ENCODE measurements at places on chromosomes 13 and 19.

GRCh38 chr19:49214701-49215100 is 57.1 kb downstream of the TRPM4 start:
- no peak for DNase-seq

GRCh38 chr13:81142306-81142999 is 801.5 kb upstream of the SPRY2 start:
- DNase-seq: no peak

DNA sequence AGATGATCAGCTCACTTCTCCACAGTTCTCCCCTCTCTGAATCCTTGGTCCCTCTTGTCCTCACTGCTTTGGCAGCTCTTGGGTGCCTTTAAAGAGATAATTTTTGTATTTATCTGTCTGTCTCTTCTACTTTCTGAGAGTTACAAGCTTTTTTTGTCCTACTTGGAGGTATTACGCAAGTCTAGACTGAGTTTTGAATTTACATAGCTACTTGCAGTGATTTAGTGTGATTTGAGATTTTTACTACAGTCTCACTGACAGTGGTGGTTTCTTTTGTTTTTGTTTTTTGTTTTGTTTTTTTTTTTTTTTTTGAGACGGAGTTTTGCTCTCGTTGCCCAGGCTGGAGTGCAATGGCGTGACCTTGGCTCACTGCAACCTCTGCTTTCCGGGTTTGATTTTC is 22.1 kb downstream of the URI1 start:
- peak; percentile 37 for DNase-seq

DNA sequence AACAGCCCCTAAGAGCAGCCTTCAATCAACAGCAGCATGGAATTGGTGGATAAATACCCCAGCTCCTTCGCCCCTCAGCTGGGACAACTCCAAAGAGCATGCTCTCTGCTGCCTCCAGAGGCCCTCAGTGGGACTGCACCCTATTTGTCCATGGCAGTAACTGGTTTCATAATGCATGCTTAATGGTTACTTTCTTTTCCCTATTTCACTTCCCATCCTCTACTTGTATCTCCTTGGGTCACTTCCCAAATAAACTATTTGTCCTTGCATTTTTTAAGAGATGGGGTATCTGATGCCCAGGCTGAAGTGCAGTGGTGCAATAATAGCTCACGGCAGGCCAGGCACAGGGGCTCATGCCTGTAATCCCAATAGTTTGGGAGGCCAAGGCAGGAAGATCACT is 13.5 kb upstream of the TPM4 start:
- no peak for DNase-seq

- DNase-seq: no peak
Observed at GRCh38 chr13:112824429-112824828, 134.6 kb downstream of the ATP11A start.

- no peak for DNase-seq
Observed at GRCh38 chr13:105573136-105573535, 962.3 kb downstream of the EFNB2 start.

DNA sequence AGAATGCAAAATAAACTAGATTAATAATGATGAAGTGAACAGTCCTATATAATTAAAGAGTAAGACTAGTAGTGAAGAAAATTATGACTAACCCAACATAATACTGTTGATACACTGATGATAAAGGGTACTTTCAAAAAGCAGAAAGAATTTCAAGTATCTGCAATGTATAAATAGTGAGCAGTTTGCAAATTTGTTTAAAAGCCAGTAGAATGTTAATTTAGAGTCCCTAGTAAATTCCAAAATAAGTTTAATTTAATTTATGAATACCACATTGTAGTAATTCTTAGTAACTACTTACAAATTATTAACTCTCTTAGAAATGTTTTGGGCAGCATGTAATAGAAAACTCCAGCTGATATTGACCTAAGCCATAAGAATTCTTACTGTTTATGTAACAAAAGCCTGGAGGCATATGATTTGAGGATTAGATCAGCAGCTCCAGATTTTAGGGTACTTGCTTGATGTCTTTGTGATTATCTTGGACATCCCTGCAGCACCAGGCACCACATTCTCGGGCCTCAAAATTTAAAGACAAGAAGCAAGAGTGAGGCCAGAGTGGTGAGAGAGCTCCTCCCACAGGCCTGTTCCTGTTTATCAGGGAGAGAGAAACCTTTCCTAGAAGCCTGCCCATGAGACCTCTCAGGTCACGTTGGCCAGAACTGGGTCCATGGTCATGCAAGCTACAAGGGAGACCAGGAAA is 67.6 kb upstream of the TDRD3 start:
- peak; percentile 25 for DNase-seq

- DNase-seq: no peak
Observed at GRCh38 chr19:44010468-44010867, 7.7 kb downstream of the ZNF230 start.

- DNase-seq: no peak
Observed at GRCh38 chr19:30314056-30314804, 58.0 kb upstream of the ZNF536 start.

GRCh38 chr19:38953677-38954076 is 21.9 kb downstream of the FBXO17 start:
- DNase-seq: no peak

DNA sequence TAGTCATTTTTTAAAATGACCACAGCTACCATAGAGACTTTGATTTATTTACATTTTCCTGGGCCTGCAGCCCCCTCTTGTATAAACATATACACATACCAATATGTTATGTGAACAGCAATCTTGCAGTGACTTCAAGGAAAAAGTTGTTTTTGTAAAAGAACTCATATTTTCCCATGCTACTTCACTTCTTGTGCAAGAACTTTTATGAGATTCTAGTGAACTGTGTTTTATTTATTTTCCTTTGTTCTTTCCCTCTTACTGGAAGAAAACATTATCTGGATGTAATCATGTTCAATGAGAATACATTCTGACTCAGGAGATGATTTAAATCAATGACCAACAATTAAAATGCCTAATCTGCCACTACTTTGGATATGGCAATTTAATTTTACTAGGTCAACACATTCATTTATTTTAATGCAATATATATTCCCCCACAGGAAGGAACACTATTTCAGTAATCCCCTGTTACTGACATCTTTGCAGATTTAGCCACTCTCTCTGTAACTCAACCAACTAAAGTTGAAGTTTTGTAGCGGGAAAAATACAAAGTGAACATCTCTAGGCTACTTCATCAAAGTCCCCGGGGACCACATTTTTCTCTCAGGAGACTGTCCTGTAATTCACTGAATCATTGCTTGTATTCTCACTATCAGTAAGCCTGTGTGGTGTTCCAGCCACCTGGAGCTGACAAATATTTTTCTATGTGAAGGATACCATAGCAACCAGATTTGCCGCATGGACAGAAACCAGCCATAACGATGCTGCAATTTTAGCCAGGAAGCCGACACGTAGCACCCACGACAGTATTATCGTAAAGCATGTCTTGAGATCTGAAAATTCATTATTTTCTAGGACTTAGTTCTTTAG is 90.5 kb downstream of the STARD13 start:
- DNase-seq: peak; percentile 93

- peak; percentile 39 for DNase-seq
Observed at GRCh38 chr19:55656988-55657747, 2.3 kb downstream of the U2AF2 start.

DNA sequence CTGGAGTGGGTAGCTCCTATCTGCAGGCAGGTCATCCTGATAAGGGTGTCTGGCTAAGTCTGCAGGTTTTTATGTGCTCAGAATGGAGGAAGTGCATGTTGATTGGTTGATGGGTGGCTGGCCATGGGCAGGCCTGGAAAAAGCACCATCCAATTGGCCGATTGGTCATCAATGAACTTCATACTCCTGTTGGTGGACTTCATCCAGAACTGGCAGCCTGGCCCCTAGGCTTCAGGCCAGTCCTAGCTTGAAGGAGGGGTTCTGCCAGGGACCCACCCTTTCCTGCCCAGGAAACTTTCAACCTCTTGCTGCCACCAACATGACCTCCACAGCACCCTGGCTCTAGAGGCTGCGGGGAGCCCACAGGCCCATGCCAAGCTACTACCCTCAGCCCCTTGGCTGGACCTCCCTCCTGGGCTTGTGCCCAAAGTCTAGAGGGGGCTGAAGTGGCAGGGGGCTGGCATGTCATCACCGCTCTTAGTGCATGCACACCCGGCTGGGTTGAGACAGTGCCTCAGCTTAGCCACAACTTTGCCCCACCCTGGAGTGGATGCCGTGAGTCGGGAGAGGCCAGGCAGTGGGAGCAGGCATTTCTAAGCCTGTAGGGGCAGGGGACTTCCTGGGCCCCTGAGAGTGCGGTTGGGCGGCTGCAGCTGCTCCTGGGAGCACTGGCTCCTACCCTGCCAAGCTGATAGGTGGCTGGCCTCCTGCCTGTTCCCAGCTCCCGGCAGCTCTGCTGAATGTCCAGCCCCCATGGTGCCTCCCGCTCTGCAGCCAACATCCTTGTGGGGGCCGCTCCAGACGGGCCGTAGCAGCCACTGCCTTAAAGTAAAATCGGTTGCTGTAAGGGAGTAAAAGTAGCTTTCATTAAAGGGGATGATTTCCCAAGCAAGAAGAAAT is 13.2 kb downstream of the DNAJC15 start:
- DNase-seq: no peak
